ENCODE measurements at places on chromosomes 12 and 14. TPM values are rescaled to one million over a fixed set of nuclear protein-coding genes. Genes with fewer than 3 reads are reported as not detected.

GRCh38 chr12:101044512-101045059, 165.5 kb downstream of the SLC5A8 start:
- no peak for DNase-seq

- DNase-seq: no peak
Measured at GRCh38 chr14:55789406-55789805, 209.4 kb downstream of the KTN1 start.

- no peak for DNase-seq
Measured at GRCh38 chr14:53167602-53168328, 14.6 kb upstream of the DDHD1 start.

GRCh38 chr12:123854918-123855317, 92.8 kb downstream of the DNAH10 start:
- no peak for DNase-seq

DNA sequence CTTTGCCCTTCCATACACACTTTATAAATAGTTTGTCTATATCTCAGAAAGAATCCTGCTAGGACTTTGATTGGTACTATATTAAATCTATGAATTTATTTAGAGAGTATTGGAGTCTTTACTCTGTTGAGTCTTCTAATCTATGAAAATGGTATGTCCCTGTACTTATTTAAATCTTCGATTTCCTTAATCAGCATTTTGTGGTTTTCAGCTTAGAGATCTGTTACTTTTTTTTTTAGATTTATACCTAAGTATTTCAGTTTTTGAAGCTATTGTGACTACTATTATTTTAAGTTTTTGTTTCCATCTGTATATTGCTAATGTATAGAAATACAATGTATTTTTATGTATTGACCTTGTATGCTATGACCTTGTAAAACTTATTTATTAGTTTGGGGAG, 13.4 kb upstream of the IFI27L2 start:
- no peak for DNase-seq

DNA sequence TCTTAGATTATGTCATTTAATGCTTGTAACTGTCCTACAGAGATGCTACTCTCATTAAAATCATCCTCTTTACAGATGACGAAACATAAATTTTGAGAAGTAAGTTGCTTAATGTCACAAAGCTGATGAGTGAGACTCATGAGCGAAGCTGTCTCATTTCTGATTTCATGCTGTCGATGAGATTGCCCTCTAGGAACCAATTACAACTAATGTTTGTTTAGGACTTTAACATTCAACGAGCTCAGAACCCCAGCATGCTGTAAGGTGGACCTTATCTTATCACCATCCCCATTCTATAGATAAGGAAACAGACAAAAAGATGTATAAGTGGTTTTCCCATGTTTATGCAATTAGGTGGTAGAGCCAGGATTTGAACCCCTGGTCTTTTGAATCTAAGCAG, 23.1 kb downstream of the BHLHE41 start:
- DNase-seq: no peak

- DNase-seq: no peak
Measured at GRCh38 chr12:122297494-122297893, 31.2 kb upstream of the VPS33A start.

DNA sequence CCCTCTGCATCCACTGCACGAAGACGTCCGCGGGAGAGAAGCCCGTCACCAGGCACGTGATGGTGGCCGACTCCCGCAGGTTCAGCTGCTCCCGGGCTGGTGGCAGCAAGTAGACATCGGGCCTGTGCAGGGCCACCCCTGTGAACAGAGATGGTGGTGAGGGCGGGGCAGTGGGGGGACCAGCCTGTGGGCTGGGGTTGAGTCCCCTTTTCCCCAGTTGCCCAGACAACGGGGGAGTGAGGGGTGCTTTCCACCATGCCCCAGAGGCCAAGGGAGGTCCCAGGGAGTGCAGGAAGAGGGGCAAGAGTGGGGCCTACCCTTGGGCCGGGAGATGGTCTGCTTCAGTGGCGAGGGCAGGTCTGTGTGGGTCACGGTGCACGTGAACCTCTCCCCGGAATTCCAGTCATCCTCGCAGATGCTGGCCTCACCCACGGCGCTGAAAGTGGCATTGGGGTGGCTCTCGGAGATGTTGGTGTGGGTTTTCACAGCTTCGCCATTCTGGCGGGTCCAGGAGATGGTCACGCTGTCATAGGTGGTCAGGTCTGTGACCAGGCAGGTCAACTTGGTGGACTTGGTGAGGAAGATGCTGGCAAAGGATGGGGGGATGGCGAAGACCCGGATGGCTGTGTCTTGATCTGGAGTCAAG, 328.3 kb downstream of the TMEM121 start:
- no peak for DNase-seq

DNA sequence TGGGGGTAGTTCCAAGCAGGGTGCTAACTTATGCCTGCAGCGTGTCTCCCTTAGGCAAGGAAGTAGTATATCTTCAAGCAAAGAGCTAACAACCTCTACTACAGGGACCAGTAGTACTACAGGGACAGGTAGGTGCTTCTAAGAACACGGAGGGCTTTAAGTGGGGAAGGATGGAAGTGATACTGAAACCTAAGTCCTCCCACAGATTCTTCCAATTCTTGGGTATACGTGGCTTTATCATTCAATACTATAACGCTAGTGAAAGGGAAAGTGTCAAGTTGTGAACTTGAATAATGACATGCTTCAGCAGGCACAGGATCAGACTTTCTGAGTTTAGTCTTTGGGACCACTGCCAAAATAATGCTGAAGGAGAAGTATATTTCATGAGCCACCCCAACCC, 241.7 kb downstream of the CEP128 start:
- no peak for DNase-seq

- DNase-seq: no peak
Measured at GRCh38 chr14:90556012-90556477, 159.2 kb downstream of the CALM1 start.

DNA sequence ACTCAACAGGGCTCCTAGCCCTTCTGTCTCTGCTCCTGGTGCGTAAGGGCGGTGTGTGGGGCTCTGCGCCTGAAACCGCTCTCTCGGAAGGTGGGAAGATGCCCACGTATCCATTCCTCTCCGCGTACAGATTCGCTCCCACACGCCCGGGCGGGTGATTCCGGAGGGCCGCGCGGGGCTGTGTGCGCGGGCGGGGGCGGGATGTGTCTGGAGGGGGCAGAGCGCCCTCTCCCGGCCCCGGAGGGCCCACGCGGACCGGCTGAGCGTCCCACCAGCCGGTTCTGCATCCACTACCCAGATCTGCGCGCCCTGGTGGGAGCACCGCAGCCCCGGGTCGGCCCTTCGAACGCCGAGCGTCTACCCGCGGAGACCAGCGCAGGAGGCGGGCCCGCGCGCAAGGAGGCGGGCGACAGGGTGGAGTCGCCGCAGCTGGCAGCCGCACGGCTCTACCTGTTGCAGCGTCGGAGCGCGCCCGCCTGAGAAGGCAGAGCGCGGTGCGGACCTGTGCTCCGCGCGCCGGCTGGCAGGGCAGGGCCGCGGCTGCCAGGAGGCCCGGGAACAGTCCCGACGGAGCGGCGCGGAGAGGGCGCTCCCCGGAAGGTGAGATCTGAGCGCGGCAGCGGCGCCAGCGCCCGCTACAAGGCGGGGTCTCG, 1.4 kb upstream of the KCNK13 start:
- DNase-seq: no peak

DNA sequence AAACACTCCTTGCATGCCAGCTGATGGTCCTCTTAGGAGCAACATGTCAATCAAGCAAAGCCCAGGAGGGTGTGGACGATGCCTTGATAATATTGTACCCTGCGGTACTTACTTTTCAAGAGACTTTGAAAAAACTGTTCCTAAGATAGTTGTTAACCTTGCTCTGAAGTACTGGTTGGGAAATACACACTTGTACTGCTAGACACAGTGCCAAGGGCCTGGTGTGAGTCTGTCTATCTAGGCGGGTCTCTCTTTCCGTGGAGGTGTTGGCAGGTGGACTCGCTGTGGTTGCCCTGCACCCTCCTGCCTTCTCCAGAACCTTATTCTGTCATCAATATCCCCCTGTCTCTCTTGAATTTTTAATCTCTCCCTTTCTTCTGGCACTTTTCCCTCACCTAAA, 189.4 kb downstream of the NRXN3 start:
- no peak for DNase-seq

GRCh38 chr14:81312289-81312876, 87.7 kb downstream of the STON2 start:
- DNase-seq: no peak

GRCh38 chr14:74953686-74954085, 1.7 kb downstream of the PGF start:
- DNase-seq: no peak

- DNase-seq: no peak
Measured at GRCh38 chr12:32897281-32897610, 669 bp upstream of the PKP2 start.

EID3 gene
- 19.0 TPM for total RNA-seq

TMEM132D gene
- total RNA-seq: not detected

SMIM41 gene
- total RNA-seq: not detected
